ENCODE measurements at places on chromosomes 2 and 18.

- no peak for DNase-seq
These were observed 6.0 kb downstream of the COMMD1 start for GRCh38 chr2:61911510-61911909.

DNA sequence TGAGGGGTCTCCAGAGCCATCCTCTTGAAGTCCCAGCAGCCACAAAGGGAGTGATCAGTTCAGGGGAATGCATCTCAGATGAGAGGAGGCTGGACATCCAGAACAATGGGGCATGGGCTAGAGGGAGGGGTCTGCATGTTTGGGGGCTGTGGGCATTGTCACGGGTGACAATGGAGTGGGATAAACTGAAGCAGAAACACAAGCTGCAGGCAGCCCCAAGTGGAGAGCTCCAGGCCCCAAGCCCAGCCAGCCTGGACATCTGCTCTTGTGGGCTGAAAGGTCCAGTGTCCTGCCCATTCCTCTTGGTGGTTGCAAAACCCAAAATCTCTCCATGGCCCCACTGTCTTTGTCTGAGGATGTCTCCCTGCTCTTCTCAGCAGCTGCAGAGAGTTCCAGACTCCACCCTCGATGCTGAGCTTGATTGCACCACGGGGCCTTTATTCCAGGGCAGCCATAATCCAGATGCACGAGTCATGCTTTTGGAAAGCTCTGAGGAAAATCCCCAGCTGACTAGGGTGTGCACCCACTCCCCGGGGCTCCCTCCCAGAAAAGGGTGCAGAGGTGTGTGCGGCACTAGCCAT, 149.4 kb downstream of the TNS1 start:
- peak; percentile 6 for DNase-seq

DNA sequence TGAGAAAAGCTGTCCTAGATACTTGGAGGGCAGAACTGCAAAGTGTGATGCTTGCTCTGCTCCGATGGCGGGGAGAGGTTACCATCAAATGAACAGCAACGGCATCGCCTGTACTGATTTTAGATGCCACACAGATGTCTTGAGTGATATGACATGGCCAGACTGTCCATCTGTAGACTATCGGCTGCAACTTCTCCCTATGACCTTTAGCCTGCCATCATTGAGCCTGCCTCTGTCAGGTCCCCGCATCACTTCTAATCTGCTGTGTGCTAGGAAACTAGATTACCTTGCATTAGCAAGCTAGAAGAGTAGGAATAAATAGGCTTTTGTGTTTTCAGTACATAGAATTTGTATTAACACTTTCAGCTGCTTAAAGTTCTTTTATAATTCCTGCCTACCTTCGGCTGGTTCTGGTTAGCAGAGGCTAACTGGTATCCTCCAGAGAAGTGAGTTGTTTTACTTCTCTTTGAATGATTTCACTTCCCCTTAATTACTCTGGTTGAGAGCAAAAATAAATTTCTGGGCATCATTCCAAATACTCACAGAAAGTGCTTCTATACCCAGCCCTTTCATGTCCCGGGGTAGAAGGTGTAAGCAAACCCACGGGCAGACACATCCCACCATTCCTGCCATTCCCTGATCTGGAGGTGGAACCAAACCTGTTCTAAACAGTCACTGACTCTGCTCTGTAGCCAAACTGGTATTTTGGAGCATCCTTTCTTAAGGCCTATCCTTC, 24.0 kb downstream of the GAREM2 start:
- DNase-seq, result no peak

GRCh38 chr2:237403024-237403882, 10.7 kb downstream of the COL6A3 start:
- no peak for DNase-seq

DNA sequence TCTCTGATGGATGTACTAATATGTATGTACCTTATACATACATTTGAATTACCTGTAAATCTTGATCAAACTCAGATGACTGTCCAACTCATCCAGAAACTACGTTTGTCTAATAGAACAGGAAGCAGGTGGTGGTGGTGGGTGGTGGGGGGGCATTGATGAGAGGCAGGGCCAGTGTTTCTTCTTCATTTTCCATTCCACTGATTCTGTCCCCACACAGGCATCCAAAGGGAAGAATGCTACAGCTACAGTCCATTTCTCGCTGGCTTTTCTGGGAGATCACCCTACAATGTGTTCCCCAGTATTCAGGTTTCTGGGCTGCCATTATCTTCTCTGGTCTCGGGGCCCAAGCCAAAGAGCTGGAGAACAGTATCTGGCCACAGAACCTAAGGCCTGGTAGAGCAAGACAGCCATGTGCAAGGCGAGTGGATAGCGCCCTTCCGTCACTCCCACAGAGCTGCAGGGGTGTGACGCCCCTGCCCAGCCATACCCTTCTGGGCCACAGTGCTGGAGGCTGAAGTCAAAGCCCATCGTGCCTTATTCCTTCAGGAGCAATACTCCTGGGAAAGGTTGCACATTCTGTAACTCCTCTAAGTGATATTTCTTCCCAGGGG, 54.5 kb downstream of the BCL11A start:
- DNase-seq, result no peak

Data from foreskin melanocyte (primary cell).